ENCODE measurements at places on chromosomes 2 and 18.

GRCh38 chr2:43105586-43106558, 120.5 kb downstream of the ZFP36L2 start:
- no peak for DNase-seq

GRCh38 chr2:176138923-176139660, 9.6 kb downstream of the HOXD8 start:
- DNase-seq, result no peak

DNA sequence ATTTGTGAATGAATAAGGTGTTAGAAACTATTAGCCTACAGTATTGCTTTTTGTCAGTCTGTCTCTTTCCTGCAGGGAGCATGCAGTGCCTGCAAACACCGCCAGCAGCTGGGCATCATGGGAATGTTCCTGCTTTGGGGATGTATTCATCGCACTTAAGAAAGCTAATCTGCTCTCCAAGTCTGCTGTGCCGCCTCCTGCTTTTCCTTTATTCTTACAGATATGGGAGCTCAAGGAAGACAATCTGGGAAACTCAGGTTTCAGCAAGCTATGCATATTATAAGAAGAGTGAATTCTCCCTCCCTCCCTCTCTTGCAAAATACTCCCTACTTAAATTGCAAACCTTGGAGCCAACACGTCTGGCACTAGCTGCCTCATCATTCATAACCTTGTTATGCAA, 479.2 kb upstream of the ACVR2A start:
- peak; percentile 32 for DNase-seq

- DNase-seq, result no peak
These were observed 34.3 kb downstream of the GALM start for GRCh38 chr2:38700113-38700785.

- no peak for DNase-seq
These were observed 11.2 kb downstream of the POU3F3 start for GRCh38 chr2:104865096-104865470.

DNA sequence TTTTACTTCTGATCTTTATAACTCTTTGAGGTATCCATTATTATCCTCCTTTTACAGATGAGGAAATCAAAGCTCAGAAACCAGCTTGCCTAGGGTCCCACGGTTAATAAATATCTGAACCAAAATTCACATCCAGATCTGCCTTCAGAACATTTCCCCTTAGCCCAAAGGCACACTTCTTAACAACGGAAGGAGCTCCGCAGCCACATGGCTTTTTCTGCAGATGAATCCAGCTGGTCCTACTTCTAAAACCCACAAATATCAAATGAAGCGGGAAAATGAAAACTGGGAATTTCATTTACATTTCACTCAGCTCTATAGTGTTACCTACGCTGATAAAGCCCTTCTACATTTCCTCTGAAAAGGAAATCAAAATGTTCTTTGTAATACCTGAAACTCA, 357.0 kb upstream of the ID2 start:
- no peak for DNase-seq

- no peak for DNase-seq
These were observed 209.2 kb upstream of the APCDD1 start for GRCh38 chr18:10245031-10245845.

DNA sequence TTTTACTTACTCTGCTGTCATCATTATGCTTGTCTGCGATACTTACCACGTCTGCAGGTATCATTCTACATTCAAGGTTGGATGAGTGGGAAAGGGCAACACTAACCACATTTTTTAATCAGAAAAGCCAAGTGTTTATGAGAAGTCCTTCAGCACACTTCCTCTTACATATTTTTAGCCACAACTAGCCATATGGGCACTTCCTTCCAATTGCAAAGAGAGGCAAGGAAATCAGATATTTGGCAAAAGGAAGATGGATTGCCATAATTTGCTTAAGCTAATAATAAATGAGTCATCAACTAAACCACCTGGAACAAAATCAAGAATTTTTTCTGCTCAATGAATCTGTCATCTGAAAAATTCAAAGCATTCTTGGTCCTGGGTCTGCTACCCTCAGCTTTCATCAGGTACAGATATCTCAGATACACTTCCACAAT, 16.7 kb upstream of the MRO start:
- DNase-seq, result no peak

- no peak for DNase-seq
These were observed 194.3 kb downstream of the RTP5 start for GRCh38 chr2:242063850-242064249.

DNA sequence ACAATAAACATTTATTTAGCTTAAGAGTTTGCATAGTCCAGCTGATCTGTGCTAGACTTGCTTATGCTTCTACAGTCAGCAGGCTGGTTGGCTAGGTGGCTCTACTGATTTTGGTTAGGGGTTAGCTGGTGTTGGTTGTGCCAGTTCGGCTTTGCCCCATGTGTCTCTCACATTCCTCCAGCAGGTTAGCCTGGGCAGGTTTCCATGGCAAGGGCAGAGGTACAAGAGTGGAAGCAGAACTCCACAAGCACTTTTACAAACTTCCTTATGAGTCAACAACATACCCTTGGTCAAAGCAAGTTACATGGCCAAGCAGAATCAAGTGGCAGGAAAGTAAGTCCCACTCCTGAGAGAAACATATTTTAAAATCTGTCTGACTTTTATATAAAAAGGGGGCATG, 82.3 kb downstream of the SS18 start:
- no peak for DNase-seq

- DNase-seq, result no peak
These were observed 5.4 kb downstream of the GPN1 start for GRCh38 chr2:27634291-27634690.

- DNase-seq, result no peak
These were observed 596.9 kb downstream of the DCC start for GRCh38 chr18:52936931-52937330.

DNA sequence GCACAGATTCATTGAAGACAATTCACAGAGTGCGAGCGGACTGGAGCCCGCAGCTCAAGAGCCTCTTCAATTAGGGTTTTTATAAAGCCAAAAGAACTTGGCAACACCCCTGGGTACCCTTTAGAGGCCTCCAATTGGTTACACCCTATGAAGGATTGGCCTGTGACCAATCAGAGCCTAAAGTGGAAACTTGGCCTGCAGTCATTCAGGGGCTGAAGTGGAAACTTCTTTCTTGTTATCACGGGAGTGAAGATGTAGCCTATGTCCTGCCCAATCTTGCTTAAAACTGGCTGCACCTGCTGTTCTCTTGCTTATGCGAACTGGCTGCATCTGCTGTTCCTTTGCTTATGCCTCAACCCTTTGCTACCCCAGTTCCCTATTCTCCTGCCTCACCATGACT, 1.8 kb upstream of the HJURP start:
- DNase-seq, result no peak

DNA sequence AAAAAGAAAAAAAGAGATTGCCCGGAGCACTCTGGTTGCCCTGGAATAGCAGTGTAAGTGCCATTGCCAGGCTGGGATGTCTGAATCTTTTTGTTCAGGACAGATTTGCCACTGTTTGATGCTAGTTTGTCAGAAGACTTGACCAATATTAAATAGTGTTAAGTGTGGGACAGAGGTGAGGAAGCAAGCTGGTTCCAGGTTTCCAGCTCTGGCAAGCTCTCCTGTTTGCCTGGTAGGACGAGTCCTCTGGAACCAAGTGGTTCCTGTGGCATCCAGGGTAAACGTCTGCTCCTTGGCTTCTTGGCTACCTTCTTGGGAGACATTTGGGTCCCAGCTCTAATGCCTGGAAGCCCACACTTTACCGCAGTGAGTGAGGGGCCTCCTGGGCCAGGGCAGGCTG, 20.8 kb upstream of the IGFBP5 start:
- no peak for DNase-seq

DNA sequence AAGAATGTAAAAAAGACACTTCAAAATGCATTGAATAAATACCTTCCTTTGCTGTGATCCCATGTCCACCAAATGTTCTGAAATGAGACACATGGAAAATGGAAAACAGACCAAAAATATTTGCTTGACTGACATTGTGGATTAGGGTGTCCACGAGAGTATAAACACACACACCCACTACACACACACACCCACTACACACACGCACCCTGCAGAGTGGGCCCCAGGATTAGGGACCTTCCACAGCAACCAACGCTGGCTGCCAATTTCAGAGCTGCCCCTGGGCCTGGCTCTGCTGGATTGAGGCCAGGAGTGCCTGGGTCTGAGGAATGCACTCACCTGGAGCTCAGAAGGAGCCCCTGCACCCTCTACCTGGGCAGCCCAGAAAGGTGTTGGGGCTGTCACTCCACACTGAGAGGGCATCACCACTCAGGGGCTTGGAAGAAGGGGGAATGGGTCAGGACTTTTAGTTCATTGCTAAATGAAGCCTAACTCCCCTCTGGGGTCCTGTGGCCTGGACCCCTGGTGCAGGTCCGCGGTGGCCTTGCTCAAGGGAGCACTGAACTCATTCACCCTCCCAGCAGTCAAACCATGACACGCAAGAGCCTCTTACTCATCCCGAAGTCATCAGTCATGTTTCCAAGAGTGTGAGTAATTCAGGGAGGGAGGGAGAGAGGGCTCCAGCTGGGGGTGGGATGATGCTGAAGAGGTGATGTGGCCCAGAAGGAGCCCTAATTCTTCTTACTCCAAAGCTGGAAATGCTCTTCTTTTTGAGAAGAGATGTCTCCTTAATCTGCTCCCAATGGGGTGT, 50.2 kb upstream of the PLB1 start:
- peak; percentile 13 for DNase-seq

- DNase-seq, result no peak
These were observed 1.2 kb downstream of the MAL start for GRCh38 chr2:95026471-95027368.

DNA sequence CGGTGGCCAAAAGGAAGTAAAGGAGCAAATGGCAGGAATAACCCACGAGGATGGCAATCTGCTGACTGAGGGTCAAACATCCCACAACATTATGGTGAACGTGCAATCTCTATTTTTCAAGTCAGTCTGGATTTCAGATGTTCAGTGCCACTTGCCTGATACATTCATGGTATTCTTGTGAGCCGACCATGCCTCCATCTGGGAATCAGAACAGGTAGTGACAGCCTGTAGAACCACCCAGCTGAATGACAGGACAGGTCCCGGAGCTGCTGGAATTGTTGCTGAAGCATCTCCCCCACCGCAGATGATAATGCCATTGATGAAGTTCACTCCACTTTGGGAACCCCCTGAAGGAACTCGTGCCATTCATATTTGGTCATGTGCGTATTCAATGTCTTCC, 123.2 kb downstream of the CAPN13 start:
- no peak for DNase-seq

DNA sequence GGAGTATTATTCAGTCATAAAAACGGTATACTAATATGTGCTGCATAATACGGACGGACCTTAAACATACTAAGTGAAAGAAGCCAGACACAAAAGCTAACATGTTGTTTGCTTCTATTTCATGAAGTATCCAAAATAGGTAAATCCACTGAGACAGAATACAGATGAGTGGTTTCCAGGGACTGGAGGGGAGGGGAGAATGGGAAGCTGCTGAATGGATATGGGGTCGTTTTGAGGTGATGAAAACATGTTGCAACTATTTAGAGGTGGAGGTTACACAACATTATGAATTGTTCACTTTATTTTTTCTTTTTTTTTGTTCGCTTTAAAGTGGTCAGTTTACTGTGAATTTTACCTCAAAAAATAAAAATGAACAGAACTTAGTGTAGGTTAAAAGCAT, 52.9 kb downstream of the RAB10 start:
- DNase-seq, result no peak

- DNase-seq, result no peak
These were observed 18.5 kb upstream of the IGFBP5 start for GRCh38 chr2:216713691-216714336.

GRCh38 chr2:37993143-37993542, 68.1 kb downstream of the RMDN2 start:
- no peak for DNase-seq

GRCh38 chr2:236629961-236630872, 60.6 kb downstream of the ACKR3 start:
- no peak for DNase-seq

- DNase-seq, result no peak
These were observed 101.4 kb downstream of the ARHGAP28 start for GRCh38 chr18:6830916-6831315.

GRCh38 chr18:55317864-55318263, 270.1 kb downstream of the TCF4 start:
- DNase-seq, result no peak

DNA sequence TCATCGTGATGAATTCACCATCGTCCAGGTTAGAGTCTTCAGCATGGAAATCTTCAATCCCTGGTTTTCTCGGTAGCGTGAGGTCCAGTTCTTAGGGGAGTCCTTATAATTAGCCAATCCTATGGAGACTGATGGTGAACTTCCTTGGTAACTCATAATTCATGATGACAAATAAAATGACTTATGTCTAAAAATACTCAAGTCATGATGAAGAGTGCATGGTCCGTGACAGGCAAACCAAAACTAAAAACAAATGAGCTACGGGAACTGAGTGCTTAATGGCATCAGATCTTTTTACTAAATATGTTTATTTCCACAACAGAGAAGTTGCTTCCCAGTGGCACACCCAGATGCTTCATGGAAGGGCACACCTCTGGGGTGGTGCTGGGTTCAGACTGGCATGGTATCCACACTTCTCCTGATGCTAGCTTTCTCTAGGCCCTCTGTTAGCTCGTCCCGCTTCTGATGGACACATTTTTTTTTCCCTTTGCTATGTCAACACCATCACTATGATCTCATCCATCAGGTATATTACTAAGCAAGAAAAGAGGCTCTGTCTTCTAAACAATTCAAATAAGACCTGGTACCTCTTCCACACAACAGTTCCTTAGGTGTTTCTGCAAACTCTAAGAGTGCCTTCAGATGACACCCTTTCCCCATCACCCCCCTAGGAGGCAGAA, 92.8 kb upstream of the NEDD4L start:
- DNase-seq, result no peak

GRCh38 chr2:159829376-159829775, 31.4 kb upstream of the CD302 start:
- no peak for DNase-seq

GRCh38 chr2:165470361-165470760, 863 bp downstream of the CSRNP3 start:
- no peak for DNase-seq

GRCh38 chr18:41809652-41810051, 145.4 kb upstream of the PIK3C3 start:
- DNase-seq, result no peak

GRCh38 chr18:38792731-38793130, 1227.1 kb upstream of the CELF4 start:
- DNase-seq, result no peak

DNA sequence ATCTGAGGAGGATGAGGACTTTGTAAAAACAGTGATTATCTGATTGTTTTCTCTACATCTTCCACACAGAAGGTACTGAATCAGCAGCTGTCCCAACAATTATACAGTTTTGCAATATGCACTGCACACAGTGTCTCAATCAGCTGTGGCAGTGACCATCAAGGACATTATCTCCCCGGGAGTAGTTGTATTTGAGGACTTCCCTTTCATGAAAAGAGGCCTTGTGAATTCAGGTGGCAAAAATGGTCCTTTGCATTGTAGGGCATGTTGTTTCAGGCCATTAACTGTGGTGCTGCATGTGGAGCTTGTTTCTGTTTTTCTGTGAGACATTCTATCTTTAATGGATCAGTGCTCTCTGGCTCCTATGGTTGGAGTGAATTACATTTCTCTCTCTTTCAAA, 779.4 kb upstream of the FSHR start:
- no peak for DNase-seq
